ENCODE measurements at places on chromosomes 11 and 22.

DNA sequence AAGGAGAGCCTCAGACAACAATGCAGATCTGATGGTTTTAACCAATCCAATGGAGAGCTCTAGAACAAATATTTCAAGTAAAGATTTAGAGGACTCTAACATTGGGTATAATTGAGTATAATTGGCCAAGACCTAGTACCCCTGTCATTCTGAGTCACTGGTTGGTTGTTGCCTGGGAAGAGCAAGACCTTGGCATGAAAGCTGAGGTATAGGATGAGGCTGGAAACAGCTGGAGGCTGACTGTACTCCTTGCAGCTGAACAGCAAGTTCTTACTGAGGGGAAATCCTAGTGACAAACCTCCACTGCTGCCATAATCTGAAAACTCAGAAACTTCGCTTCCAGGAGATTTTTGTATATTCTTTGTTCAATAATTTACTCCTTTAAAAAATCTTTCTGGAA, 54.3 kb upstream of the MUC15 start:
- no peak for DNase-seq

DNA sequence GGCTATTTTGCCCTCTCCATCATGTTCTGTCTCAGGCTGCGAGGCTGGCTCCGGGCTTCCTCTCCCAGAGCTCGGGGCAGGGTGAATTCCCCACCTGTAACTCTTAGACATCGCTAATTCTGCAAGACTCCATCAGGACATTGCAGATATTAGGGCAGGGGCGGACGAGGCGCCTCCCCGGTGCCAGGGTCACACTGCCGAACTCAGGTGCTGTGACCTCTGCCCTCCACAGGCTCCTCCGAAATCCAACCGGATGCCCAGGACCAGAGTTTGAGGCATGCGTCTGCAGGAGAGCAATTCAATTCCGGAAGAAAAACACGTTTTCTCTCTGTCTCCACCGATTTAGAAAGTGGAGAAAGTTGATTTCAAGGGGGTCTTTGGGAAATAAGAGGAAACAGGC, 542.7 kb downstream of the BRD1 start:
- no peak for DNase-seq

DNA sequence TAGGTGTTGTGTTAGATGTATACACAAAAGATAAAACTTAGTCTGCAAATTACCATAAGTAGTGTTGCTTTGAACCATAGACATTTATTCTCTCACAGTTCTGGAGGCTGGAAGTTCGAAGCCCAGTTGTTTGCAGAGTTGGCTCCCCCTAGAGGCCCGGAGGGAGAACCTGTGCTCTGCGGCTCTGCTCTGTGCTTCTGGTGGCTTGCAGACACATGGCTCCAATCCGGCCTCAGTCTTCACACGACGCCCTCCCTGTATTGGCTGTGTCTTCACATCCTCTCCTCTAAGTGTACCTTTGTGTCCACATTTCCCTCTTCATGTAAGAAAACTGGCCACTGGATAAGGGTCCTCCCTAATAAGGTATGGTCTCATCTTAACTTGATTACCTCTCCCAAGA, 128.4 kb downstream of the OPCML start:
- no peak for DNase-seq

- no peak for DNase-seq
Observed at GRCh38 chr11:16727806-16728205, 10.6 kb upstream of the C11orf58 start.

GRCh38 chr11:128772814-128773213, 78.9 kb downstream of the FLI1 start:
- DNase-seq, result no peak

- DNase-seq, result no peak
Observed at GRCh38 chr22:32018056-32018455, 25.0 kb upstream of the SLC5A1 start.

- no peak for DNase-seq
Observed at GRCh38 chr22:26671317-26672059, 14.1 kb downstream of the MIAT start.

GRCh38 chr11:1389932-1390568, at the start of gene BRSK2:
BRSK2 (plus strand) TSS chr11:1389934; CDS start chr11:1390285, 351 bp downstream.
- DNase-seq, result no peak

GRCh38 chr22:36700711-36701670, 2.6 kb downstream of the CACNG2 start:
- DNase-seq, result no peak

DNA sequence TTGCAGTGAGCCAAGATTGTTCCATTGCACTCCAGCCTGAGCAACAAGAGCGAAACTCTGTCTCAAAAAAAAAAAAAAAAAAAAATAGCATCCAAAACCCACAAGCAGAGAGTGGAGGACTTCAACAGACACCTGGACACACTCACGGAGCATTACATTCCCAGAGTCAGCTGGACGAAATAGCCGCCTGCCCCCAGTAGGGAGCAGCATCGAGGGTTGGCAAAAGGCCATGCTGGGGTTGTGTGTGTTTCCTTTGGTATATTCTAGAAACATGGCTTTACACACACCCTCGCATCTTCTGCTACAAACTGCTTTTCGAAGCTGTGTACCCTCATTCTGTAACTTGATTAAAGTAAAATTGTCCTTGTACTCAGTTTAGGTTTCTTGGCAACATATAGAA, 5.3 kb downstream of the ADA2 start:
- no peak for DNase-seq

DNA sequence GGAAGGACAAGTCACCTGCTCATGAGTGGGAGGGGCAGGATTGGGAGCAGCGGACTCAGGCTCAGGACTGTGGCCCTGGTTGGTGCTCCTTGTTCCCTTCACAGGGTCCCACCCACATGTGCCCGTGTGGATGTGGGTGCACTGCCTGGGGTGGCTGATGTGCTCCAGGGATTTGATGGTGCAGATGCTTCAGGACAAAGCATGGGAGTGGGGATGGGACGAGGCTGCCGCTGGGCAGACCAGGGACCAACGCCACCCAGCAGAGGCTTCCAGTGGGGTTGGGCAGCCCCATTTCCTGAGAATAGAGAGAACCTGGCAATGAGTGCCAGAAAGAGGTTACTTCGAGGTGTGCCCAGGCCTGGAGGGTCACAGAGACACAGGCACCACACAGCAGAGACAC, 65.5 kb upstream of the IGLL5 start:
- no peak for DNase-seq

GRCh38 chr11:47509077-47509536, 43.8 kb downstream of the CELF1 start:
- DNase-seq, result no peak

GRCh38 chr11:123532131-123532530, 102.1 kb downstream of the GRAMD1B start:
- DNase-seq, result no peak

GRCh38 chr11:117820071-117820470, 4.5 kb downstream of the FXYD2 start:
- DNase-seq, result no peak

GRCh38 chr11:61618978-61619377, 38.1 kb upstream of the SYT7 start:
- DNase-seq, result no peak

DNA sequence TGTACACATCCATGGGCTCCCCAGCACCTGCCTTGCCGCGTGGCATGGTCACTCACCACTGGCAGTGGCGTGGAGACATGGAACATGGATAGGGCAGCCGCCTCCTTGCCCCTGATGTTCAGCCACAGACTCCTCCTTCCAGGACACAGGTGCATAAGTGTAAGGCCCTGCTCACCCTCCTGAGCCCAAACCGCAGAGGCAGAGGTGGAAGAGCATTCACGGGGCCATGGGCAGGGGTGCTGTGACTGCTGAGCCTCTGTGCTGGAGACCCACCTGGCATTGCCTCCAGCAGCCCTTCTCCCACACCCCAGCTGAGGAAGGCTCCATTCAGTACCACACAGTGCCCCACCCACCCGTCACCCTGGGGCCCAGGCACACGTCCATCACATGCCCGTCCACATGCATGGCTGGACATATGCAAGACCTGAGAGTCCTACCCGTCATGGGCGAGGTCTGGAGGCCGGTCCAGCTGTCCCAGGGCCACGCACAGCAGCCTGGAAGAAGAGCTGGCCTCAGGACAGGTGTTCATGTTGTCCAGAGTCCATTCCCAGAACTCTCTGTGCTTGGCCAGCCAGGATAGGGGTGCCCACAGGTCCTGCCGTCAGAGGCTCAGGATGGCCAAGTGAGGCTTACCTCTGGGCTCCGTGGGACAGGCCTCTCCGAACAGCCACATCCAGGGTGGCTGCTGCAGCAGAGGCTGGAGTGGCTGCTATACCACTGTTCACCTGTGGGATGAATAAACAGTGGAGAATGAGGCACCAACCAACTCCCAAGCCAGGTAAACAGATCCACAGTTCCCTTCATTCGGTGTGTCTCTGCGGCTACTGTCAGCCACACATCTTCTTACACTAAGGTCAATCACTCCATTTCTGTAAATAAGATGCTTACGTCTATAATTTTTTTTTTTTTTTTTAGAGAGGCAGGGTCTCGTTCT, 1.7 kb upstream of the TUBGCP6 start:
- DNase-seq, result no peak

DNA sequence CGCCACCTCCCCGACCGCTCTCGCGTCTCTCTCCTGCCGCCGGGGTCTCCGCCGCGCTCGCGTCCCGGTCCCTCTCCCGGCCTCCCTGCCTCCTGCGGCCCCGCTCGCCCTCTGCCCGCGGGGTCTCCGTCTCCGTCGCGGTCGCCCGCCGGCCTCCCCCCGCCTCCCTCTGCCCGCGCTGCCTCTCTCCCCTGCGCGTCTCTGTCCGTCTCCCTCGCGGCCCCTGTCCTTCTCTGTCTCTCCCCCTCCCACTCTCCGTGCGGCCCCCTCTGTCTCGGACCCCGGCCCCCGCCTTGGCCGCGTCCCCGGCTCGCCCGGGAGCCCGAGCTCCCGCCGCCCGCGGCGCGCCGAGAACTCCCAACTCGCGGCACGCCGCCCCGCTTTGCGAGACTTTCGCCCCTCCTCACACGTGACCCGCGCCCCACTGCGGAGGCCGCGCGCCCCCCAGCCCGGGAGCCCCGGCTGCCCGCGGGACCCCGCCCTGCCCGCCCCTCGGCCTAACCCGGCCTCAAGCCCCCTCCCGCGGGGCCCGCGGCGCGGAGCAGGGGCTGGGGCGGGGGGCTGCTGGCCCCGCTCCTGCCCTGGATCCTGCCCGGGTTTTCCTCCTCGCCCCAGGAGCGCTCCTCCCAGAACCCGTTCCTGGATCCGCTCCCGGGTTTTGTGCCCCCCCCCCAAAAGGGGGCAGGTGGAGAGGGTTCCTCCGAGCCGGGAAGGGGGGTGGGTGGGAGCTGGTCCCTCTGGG, 702 bp upstream of the KCNJ4 start:
- no peak for DNase-seq

DNA sequence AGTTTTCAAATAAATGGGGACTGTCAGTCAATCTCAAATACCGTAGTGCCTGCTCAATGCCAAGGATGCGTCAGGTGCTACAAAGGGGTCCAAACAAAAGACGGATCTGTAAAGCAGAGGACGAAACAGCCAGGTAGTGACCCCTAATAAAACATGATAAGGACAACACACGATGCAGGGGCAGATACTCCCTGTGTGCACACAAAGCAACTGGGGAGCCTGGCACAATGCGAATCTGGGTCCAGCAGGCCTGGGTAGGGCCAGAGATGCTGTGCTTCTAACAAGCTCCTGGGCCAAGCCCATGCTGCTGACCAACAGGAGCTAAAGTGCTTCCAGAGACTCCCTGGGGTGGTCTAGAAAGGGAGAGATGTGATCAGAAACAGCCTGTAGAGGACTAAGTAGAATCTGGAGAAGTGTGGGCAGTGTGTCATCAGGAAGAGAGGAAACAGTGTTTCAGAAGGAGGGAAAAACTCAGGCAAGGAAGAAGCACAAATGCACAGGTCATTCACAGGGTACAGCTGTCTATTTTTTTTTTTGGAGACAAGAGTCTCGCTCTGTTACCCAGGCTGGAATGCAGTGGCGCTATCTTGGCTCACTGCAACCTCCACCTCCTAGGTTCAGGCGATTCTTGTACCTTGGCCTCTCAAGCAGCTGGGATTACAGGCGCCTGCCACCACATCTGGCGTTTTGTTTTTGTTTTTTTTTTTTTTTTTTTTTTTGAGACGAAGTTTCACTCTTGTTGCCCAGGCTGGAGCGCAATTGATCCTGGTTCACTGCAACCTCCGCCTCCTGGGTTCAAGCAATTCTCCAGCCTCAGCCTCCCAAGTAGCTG, 74.5 kb downstream of the MICAL3 start:
- no peak for DNase-seq

GRCh38 chr11:74676596-74676995, 54.6 kb downstream of the CHRDL2 start:
- no peak for DNase-seq

GRCh38 chr11:43601511-43601910, 79.0 kb upstream of the HSD17B12 start:
- DNase-seq, result no peak

GRCh38 chr11:127454856-127455255, 454.3 kb upstream of the KIRREL3 start:
- DNase-seq, result no peak

DNA sequence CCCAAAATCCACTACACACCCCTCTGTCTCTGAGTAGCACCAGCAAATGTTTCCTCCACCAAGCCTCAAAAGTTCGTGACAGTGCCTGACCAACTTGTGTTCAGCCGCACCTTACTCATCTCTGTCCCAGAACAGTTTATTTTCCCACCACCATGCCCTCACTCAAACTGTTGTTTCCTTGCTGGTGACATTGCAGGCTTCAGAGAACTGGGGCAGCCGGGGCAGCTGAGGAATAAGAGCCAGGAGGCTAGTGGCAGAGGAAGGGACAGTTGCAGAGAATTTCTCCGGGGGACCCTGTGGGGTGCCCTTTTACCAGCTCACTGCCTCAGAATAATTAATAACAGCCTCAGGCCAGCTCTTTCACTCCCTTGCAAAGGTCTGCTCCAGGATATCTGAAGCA, 709 bp upstream of the KCNE3 start:
- no peak for DNase-seq

- DNase-seq, result no peak
Observed at GRCh38 chr11:12997168-12997567, 11.9 kb upstream of the RASSF10 start.

GRCh38 chr11:13949876-13950275, 12.6 kb upstream of the SPON1 start:
- DNase-seq, result no peak

- DNase-seq, result no peak
Observed at GRCh38 chr22:50703726-50704509, 31.3 kb downstream of the SHANK3 start.

DNA sequence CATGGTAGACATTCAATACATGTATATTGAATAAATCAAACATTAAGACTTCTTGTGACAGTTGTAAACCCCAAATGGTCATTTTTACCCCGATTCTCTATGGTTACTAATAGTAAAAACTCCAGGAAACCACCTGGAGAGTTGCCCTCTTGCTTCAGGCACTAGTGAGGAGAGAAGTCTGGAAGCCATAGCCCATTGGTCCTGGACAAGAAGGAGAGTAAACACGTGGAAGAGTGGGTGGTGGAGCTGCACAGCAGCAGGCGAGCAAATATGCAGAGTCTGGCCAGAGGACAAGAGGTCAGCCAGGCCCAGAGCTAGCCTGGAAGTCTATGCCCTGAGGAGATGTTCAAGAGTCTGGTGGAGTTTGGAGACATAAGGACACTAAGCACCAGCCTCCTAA, 17.7 kb downstream of the DCHS1 start:
- DNase-seq, result no peak

GRCh38 chr22:35381424-35382009, 621 bp downstream of the HMOX1 start:
- DNase-seq, result no peak
